ENCODE measurements at places on chromosomes 12 and 14.

DNA sequence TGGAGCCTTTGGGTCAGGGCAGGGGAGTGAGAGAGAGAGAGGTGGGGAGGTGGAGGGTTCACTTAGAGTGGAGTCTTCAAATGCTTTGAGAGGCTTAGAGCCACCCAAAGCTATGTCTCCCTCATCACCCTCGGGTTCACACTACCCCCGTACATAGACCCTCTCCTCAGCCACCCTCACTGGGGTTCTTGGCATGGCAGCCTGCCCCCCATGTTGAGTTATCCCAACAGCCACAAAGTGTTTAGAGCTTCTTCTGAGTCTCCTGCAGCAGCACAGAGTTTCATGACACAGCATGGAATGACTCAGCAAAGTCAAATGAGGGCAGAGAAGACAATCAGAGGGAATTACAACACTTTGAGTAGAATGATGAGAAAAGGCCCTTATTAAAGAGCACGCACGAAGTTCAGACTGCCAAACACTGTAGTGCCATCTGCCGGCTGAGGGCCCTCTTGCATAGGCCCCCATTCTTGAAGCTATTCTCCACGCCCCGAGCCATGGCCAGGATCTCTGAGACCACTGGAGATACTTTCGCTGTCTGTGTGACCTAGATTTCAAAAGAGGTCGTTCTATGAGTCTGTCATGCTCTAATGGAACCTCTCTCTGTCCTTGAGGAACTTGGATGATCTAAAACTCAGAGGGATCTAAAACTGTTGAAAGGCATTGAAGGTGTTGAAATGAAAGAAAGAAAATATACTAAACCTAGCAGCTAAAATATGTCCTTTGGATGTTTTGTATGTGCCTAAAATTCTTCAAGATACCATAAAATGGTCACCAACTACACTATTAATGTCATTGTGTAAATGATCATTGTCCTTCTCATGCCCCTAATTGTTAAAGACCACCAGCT, 221.9 kb downstream of the PELI2 start:
- DNase-seq = peak; percentile 50

- DNase-seq = no peak
Measured at GRCh38 chr14:82798276-82798675, 1264.6 kb upstream of the SEL1L start.

DNA sequence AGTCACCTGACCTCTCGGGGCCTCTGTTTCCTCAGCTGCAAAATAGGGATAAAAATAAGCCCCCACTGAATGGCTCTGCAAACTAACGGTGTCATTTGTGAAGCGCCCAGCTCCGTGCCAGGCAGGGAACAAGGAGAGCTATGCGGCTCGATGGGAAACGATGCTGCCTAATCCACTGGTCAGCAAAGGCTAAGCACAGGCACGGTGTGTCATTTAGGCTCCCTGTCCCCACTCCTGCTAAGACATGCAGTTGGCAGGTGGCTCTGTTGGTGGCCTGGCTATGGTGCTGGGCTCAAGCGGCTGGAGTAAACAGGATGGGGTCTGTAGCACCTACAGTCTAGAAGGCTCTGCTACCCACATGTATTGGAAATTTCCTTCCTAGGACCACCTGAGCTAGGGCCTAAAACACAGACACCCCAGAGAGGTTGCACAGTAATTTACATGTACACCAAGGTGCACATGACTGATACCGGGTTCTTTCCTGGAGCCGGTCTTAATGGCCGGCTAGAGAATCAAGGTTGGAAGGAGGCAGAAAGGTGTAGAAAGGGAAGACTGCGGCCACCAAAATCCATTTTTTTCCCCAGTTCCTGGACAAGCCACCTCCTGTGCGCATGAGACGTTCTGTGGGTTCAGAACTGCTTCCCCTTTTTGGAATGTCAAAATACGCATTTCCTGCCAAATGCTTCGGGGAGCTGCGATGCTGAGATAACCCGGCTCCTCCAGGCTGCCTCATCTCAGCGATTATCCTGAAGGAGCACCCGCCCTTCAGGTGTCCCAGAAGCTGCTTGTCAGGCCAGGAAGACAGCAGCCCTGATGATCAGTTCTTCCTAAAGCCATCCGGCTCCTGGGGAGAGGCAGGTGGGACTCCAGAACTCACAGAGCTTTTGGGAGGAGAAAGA, 1.0 kb downstream of the CACNA2D4 start:
- no peak for DNase-seq

DNA sequence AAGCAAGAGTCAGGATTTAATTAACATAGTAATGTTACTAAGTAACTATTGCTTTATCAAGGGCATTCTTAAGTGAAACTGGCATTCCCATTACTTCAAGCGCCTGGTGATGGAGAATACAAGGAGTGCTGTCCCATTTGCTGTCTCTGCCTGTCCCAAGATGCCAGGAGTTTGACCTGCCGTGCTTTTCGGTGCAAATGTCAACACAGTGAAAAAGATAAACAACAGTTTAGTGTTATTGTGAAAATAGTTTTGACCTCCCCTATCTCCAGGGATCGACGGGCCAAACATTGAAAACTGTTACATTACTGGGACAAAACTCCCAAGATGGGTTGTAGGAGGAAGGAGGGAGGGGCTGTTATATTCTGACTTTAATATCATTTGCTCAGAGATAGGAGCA, 74.8 kb downstream of the TTC9 start:
- DNase-seq = no peak

DNA sequence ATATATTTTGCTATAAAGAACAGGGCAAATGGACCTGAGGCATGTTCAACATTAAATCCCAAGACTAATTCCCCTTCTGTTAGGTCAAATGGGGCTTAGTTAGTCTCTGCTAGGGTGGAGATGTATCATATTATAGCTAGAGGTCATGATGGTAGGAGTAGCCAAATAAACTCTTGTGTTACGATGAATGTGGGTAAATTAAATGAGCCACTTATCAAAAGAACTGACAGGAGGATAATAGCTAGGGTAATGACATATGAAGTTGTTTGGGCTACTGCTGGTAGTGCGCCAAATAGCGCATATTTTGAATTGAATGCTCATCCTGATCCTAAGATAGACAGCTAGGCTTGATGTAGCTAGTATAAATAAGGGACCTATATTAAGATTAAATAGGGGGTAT, 445.0 kb downstream of the GXYLT1 start:
- no peak for DNase-seq

DNA sequence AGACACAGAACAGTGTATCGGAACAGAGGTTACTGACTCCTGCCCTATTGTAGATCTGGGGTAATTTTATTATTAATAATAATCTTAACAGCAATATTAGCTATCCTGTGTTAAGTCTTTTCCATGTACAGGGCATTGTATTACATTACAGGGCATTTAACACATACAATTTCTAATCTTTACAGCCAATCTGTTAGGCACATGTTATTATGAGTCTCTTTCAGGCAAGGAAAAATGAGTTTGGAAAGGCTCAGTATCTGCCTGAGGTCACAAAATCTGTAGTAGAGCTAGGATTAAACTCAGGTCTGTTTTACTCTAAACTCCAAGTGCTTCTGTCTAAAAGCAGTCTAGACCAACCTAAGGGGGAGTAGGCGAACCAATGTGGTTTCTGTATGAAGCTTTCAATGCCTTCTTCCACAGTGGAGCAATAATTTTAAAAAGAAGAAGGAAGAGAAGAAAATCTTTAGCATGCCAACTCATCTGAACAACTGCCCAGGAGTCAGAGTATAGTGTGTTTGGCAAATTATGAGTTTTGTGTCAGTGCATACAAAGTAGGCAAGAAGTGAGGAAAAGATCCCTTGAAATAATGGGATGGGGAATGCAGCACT, 192.6 kb downstream of the CHST11 start:
- no peak for DNase-seq

DNA sequence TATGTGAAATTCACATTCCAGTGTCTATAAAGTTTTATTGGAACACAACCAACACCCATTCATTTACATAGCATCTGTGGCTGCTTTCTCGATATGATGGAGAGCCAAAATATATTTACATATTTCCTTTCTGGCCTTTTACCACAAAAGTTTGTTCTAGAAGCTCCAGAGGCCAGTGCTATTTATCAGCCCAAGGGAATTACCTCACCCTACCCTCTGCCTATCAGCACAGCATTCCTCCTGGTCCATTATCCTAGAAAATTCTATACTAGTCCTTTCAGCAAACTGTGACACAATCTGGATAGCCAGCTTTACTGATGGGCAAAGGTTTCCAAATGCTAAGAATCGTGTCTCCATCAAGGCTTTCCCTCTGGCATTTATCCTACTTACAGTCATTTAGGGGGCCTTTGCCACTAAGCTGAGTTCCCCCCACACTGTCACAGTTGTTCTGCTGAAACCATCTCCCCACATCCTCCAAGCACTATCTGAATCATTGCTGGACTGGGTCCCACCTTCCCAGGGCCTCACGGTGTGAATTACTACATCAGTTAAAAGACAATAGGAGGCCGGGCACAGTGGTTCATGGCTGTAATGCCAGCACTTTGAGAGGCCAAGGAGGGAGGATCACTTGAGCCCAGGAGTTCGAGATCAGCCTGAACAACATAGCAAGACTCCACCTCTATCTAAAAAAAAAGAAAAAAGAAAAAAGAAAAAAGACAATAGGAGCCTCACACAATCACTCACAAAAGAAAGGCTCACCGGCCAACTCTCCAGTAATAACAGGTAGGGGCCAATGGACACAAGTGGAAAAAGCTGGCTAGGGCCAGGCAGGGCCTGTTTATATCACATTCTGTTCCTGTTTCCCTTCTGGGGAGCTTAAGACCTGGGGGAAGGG, 12.1 kb downstream of the SYNE3 start:
- DNase-seq = no peak

DNA sequence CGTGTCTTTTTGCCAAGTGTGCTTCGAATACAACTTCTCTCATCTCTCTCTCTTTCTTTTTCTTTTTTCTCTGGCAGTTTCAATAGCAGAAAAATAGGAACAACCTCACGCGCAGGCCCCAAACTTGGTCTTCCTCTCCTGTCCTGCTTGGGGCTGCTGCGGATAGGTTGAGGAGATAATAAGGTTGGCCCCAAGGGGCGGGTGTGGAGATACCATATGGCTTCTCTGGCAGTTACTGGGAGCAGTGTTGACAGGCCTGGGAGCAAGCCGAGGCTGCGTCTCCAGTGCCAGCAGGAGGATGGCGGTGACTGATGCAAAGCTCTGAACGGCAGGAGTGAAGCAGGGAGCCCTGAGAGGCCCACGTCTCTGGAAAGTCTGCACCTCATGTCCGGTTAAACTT, 89.5 kb upstream of the MANSC4 start:
- no peak for DNase-seq

DNA sequence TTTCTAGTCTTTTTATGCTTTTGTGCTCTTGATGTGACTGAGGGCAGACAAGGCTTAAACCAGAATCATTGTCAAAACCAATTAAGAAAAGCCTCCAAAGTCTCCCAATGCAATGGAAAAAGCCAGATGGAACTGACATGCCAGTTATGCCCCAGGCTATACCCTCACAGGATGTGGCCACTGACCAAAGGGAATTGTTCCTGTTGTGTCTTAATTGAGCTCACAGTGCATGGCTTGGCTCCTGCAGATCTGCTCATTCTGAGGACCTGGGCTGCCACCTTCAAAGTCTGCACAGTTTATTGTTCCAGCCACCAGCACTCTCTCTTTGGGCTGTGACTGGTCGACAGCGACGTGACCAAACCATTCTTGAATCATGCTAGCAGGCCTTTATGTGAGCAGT, 17.1 kb upstream of the BICD1 start:
- DNase-seq = no peak

All from NCI-H1436 treated with DMSO at 0.1 percent for 48 hours (cell line).